ENCODE measurements at places on chromosomes 16 and 17. TPM values are rescaled to one million over a fixed set of nuclear protein-coding genes. Genes with fewer than 3 reads are reported as not detected.
A peak's percentile ranks its signal among the peaks of the same experiment; 100 is the strongest.

DNA sequence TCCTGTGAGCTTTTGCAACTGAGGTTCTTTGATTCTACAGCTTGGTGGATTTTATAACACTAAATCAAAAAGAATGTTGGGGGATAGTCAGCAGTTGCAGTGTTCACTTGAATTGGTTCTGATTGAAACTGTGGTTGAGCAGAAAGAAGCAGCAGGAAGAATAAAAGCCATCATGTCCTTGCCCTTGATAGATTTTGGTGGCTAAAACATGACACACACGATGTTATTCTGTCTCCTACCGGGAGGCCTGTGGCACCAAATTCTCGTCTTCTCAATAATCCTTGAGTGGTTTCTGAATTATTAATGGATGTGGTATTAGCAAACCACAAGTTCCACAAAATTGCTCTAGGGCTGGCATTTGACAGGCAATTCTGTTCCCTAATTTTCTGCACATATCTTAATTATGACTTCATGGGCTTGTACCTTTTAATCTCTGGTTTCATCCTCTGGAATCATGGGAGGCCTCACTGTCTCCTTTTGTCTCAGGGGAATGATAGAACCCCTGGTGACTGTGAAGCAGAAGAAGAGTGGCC is 338.2 kb downstream of the SNX29 start:
- no peaks in the 10 kb centered on the region for H3K27me3 ChIP-seq
- no peaks in the 10 kb centered on the region for H3K36me3 ChIP-seq
- DNase-seq, result no peak
- no peak overlapping the region for H3K27ac ChIP-seq
- no peaks in the 10 kb centered on the region for H3K4me1 ChIP-seq
- no peak overlapping the region for H3K4me3 ChIP-seq

GRCh38 chr16:67423611-67424260 is 7.2 kb upstream of the HSD11B2 start:
- no peaks in the 10 kb centered on the region for H3K36me3 ChIP-seq
- H3K4me3 ChIP-seq, result no peak overlapping the region
- H3K27ac ChIP-seq, result no peak overlapping the region
- H3K4me1 ChIP-seq, result no peaks in the 10 kb centered on the region
- DNase-seq, result no peak

- no peak for DNase-seq
- no peak overlapping the region for H3K27ac ChIP-seq
- H3K4me1 ChIP-seq, result no peaks in the 10 kb centered on the region
Measured at GRCh38 chr17:82889496-82890338, 49.9 kb upstream of the ZNF750 start.

CMTM2 gene
- total RNA-seq, result 1.3 TPM

SPNS2 gene
- 31.3 TPM for total RNA-seq

DNA sequence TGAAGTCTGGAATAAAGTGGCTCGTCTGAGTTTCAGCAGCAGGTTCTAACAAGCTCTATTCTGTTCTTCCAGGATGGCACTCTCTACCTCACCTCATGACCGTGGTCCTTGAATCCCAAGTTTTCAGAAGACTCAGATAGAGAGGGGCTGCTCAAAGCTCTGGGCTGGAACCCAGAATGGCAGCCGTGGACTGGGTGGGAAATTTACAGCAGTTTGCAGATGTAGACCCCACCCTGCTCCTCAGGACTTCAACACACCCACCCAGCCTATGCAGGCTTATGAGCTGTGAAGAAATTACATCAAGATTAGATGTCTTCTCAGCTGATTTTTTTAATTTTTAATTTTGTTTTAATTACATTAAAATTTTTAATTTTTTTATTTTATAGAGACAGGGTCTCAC is 59.4 kb downstream of the METRNL start:
- H3K27ac ChIP-seq, result no peak overlapping the region
- no peaks in the 10 kb centered on the region for H3K4me1 ChIP-seq
- H3K27me3 ChIP-seq, result no peaks in the 10 kb centered on the region
- no peaks in the 10 kb centered on the region for H3K36me3 ChIP-seq
- H3K4me3 ChIP-seq, result no peak overlapping the region

KRT14 gene
- 0.30 TPM for total RNA-seq

- no peaks in the 10 kb centered on the region for H3K36me3 ChIP-seq
- no peak overlapping the region for H3K4me3 ChIP-seq
- DNase-seq, result no peak
- no peaks in the 10 kb centered on the region for H3K4me1 ChIP-seq
Measured at GRCh38 chr16:65500007-65500406, 378.1 kb upstream of the CDH11 start.

ZNF500 gene
- total RNA-seq, result 13.0 TPM

DNA sequence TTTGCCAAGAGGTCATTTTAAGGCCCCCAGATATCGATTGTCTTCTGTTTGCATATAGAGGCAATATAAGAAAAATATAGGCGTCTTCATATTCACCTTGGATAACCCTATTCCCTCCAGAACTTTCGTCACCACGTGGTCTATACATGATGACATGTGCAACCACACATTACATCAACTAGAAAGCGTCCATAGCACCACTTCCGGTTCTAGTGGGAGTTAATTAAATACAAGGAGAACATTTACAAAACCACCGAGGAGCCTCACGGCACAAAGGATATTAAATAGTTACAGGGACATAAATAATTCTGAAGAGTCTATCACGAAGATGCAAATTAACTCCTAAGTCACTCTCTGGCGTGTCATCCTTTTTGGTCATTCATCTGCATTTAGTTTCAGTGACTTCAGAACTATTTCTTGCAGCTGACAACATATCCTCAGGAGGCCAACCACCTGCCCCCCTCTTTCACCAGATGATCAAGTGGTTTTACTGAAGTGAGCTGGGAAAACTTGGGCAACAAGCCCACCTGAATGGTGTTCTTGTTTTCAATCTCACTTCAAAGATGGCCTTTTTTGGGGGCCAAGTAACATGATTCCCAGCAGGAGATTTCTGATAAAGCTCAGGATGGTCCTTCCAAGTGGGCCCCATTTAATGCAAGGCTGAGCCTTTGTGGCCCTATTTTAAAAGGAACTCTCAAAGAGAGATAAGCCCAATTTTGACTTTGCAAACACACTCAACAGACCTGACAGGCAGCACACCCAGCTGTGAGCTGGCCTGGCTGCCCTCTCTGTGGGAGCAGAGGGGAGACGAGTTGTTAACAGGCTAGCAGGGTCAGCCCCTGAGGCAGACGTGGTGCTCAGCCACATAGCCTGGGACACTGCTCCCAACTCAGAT is 15.3 kb downstream of the CMTM3 start:
- peaks cover 4% of the 10 kb centered on the region for H3K4me1 ChIP-seq
- H3K4me3 ChIP-seq, result no peak overlapping the region
- no peak overlapping the region for H3K27ac ChIP-seq
- no peaks in the 10 kb centered on the region for H3K27me3 ChIP-seq
- DNase-seq, result no peak

GRCh38 chr17:31549121-31549524 is 157.6 kb downstream of the RAB11FIP4 start:
- H3K27me3 ChIP-seq, result no peaks in the 10 kb centered on the region
- no peaks in the 10 kb centered on the region for H3K4me1 ChIP-seq
- peak overlapping the region; percentile 46 for H3K27ac ChIP-seq
- no peak for DNase-seq

- H3K36me3 ChIP-seq, result no peaks in the 10 kb centered on the region
- H3K27me3 ChIP-seq, result no peaks in the 10 kb centered on the region
- no peak overlapping the region for H3K4me3 ChIP-seq
- DNase-seq, result no peak
- no peaks in the 10 kb centered on the region for H3K4me1 ChIP-seq
Measured at GRCh38 chr16:55464375-55464774, 14.6 kb upstream of the MMP2 start.

DNA sequence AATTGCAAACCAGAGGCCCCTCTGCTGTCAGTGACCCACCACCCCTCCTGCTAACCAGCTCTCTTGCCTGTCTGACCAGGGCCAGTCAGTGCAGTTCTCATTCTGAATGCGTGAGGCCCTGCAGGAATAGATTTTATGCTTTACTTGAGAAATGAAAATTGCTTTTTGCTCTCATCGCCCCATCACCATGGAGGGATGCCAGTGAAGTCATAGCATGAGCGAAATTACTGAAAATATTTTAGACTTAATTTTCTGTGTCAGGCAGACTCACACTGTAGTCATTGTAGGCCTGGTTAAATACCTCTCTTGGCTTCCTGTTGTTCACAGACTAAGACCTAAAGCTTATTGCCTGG is 490.5 kb upstream of the CDH5 start:
- H3K27ac ChIP-seq, result no peak overlapping the region
- no peaks in the 10 kb centered on the region for H3K4me1 ChIP-seq
- no peaks in the 10 kb centered on the region for H3K36me3 ChIP-seq
- H3K27me3 ChIP-seq, result no peaks in the 10 kb centered on the region
- no peak overlapping the region for H3K4me3 ChIP-seq
- no peak for DNase-seq

DNA sequence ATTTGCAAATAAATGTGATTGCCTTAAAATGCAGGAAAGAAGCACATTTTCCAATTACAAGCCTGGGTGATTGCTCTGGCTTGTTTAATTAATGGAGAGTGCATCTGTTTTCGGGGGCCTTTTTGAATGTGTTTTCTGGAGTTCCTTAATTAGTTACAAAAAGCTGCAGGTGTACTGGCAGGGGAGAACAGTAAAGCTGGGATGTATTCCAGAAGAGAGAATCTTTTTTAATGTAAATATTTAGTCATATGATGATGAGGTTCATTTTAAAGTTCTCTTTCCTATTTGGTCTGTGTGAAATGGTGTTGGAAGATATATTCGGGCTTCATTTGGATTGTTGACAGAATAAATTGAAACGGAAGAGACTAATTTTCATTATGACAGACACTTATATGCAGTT is 70.9 kb upstream of the N4BP1 start:
- H3K27me3 ChIP-seq, result no peaks in the 10 kb centered on the region
- H3K4me3 ChIP-seq, result no peak overlapping the region

CCL17 gene
- total RNA-seq, result 0.94 TPM

- H3K36me3 ChIP-seq, result peaks cover 3% of the 10 kb centered on the region
- peak; percentile 68 for DNase-seq
- no peaks in the 10 kb centered on the region for H3K27me3 ChIP-seq
- H3K4me1 ChIP-seq, result no peaks in the 10 kb centered on the region
Measured at GRCh38 chr17:78678222-78678557, 101.0 kb upstream of the DNAH17 start.

DNA sequence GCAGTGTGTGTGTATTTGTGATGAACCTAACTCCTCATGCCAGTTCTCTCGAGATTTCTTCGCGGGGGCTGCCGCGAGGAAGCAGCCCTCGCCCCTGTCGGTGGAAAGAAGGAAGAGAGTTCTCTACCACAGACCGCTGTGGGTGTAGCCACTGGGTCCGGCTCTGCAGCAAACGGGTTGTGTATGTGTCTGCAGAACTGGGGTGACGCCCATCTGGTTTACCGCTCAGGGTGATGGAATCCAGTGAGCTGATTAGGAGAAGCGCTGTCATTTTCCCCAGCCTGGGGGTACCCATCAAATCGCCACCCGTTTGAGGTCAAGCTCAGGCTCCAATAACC is 7.7 kb downstream of the CORO6 start:
- no peak overlapping the region for H3K27ac ChIP-seq
- no peak overlapping the region for H3K4me3 ChIP-seq
- no peaks in the 10 kb centered on the region for H3K27me3 ChIP-seq
- no peaks in the 10 kb centered on the region for H3K36me3 ChIP-seq
- DNase-seq, result peak; percentile 74
- H3K4me1 ChIP-seq, result no peaks in the 10 kb centered on the region

DNA sequence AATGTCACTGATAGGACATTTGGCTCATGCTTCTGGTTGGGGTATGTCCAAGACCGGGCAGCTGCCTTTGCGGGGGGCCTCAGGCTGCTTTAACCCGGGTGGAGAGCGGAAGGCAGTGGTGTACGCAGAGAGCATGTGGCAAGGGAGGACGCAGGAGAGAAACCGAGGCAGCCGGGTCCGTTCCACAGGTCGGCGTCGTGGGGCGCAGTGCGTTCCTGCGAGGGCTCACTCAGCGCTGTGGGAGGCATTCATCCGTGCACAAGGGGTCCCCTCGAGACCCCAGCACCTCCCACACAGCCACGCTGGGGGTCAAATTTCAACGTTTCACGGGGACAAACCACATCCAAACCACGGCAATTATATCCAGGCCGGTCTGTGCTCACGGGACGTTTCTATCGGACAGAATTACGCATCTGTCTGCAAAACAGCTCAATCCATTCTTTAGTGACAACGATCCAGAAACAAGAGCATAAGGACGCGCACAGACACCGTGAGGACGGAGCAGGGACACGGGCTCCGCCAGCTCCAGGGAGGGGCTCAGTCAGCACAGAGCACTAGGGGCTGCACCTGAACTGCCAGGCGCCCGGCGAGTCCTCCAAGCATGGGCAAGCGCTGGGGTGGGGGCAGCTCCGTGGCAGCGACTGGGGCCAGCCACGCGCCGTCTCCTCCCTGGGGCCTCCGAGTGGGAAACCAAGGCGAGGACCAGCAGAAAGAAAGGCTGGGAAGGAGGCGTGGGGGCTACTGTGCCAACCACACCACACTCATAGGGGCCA is 108.4 kb upstream of the METRNL start:
- no peaks in the 10 kb centered on the region for H3K36me3 ChIP-seq
- no peaks in the 10 kb centered on the region for H3K27me3 ChIP-seq
- H3K4me3 ChIP-seq, result no peak overlapping the region
- DNase-seq, result no peak
- no peak overlapping the region for H3K27ac ChIP-seq

CLUH gene
- total RNA-seq, result 35.1 TPM

HBA2 gene
- total RNA-seq, result 1,265 TPM

ASIC2 gene
- 0.10 TPM for total RNA-seq

DNA sequence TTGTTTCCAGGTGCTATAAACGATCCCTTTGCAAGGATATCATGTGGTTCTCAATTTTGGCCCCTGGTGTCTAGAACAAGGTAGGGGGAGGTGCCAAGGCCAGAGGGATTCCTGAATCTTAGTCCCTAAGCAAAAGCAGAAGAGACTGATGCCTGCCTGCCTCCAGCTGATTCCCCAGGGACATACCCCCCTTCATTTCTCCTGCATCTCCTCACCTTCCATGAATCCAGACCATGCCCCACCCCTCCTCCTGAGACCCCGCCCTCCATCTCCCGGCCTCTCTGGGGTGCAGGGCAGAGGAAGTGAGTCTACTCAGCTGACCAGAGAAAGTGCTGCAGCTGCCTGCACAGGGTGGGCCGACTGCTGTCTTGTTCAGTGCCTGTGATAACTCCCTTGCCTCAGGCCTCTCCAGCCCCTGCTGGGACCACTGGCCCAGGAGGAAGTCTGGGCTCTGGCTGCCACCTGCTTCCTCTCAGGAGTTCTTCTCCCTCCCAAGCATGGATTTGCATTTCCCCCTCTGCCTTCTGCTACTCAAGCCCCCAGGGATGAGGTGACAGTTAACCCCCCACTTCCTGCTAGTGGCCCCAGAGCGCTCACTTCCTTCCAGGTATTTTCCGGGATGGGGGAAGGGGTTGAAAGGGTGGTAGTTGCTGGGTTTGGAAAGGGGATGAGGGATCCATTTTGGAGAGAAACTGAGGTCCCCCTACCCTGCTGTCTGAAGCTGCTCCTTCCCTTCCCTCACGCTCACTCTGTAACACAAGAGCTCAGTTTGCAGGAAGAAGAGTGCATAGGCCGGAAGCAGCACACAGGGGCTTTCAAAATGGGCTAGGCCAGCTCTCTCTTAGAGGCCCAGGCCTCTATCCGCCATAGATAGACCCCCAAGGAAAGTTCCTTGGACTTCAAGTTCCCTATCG is 10.5 kb upstream of the TSPOAP1 start:
- H3K36me3 ChIP-seq, result no peaks in the 10 kb centered on the region
- no peak overlapping the region for H3K4me3 ChIP-seq
- no peaks in the 10 kb centered on the region for H3K27me3 ChIP-seq
- H3K4me1 ChIP-seq, result no peaks in the 10 kb centered on the region
- no peak overlapping the region for H3K27ac ChIP-seq

Data from aorta (tissue), 5 donors.